SK-MEL-5 (cell line): ENCODE measurements at places on chromosomes 1 and 21.

- peak; percentile 81 for DNase-seq
Observed at GRCh38 chr21:37207441-37208009, 59.6 kb downstream of the VPS26C start.

DNA sequence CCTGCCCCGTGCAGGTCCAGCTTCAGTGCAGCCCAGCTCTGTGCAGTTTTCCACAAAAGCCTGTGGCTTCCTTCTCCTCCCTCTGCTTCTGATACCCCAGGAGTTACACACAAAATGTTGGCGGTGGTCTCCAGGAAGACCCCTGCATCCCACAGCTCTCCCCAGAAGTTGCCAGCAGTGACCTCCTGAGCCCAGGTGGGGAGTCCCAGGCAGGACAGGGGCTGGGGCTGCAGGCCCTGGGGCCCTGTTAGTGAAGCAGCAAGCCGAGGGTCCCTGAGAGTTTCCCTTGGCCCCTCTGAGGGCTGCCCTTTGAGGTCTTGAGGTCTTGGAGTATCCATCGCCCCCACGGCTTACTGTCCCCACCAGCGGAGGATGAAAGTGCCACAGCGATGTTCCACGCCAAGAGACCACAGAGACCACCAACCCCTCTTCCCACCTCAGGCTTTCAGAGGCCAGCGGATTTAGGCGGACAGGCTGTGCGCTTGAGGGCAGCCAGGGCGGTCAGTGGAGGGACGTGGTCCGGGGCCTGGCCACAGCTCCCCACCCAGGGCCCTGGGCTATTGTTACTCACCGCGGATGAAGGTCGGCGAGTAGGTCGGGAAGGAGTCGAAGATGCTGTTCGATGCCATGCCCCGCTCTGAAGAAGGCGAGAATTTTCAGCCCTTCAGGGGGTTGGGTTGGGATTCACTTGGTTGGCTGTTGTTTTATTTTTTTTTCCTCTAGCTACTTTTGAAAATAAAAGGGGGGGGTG, 34.0 kb upstream of the RUNX3 start:
- DNase-seq = no peak

- DNase-seq = no peak
Observed at GRCh38 chr1:207288315-207288714, 33.2 kb upstream of the CD55 start.

DNA sequence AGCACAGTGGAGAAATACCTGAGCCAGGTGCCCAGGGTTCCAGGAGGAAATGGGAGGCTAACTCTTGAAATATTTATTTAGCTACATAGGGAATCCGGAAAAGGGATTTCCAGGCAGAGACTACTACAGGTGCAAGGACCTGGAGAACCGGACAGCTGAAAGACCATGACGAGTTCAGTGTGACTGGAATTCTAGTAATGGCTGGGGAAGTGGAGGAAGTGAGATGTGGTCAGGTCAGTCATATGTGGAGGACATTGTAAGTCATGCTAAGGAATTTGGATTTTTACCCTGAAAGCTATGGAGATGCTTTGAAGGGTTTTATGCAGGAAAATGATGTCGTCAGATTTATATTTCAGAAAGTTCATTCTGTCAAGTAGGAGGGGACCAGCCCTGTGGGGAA, 1.8 kb downstream of the CAP1 start:
- no peak for DNase-seq

DNA sequence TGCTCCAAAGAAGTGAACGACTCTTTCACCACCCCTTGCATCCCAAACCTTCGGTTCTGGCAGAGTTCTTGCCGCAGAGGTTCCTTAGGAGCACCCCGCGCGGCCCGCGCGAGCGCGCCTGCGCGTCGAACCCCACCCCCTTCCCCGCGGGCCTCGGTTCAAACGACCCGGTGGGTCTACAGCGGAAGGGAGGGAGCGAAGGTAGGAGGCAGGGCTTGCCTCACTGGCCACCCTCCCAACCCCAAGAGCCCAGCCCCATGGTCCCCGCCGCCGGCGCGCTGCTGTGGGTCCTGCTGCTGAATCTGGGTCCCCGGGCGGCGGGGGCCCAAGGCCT, at the start of gene C1orf56:
Gene C1orf56, plus strand, starts transcription at position 161 of the 334 bp plus-strand sequence. Its CDS starts 97 bp downstream, at position 258.
- peak; percentile 74 for DNase-seq

DNA sequence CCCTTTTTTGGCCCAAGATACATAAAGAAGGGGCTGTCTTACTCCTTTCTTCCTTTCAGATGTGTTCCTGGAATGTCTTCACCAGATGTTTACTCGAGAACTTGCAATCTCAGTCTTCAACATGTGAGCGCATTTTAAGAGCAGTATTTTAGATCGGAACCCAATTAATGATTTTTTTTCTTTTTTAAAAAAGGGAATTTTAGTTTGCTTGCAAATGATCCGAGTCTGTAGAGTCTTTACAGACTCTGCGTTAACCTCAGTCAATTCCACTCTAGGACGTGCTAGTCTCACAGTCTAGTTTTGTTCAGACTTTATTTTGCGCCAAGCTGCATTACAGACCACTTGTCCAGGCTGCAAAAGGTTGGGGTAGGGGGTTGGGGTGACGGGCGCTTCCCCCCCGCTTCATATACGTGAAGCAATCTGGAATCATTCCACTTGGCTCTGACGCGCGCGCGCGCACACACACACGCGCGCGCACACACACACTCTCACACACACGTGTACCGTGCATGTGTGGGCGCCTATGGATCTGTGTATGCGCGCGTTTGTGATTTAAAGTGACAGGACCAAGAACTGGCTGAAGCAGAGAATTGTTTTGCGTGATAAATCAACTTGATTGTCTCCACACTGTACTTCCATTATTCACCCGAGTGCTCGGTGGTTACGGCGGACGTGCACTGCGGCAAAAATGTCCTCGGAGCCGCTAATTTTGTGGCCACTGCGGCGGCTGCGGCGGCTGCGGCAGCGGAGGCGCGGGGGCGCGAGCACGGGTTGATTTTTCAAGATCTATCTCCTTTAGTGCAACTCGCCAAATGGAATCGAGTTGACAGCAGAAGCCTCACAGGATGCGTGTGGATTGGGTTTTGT, 25.6 kb upstream of the NFIA start:
- peak; percentile 68 for DNase-seq

DNA sequence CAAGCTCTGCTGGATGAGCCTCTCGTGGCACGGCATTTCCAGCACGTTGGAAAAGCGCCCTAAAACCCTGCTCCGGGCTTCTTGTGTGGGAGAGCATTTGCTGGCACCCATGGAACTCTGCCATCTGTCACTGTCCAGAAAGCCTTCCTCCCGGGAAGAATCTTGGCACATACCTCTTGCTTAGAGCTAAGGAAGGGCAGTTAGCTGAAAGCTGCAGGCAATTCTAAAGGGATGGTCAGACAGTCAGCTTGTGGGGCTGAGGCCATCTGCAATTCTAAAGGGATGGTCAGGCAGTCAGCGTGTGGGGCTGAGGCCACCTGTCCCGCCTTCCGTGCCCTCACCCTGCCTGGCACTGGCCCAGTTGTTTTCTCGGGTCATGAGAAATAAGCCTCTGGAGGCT, 139.0 kb upstream of the TMEM51 start:
- DNase-seq = no peak

DNA sequence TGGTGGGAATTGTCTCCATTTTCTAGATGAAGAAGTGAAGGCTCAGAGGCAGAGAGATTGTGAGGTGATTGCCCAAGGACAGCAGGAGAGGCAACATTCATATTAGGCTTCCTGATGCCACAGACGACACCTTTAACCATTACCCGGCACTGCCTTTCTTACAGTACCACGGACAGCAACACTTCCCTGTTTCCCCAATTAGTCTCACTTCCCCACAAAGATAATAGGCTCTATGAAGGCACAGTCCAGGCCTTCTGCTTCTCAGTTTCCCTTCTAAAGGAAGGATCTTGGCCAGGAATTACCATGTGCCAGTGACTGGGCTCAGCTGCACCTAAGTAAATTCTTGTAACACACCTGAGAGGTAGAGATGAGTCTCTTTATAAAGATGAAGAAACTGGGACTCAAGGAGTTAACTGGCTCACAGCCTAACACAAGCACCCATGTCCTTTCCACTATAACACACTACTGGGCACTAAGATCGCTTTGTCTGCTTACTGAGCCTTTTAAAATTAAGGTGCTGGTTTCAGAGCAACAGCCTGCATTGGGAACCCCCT, 9.6 kb downstream of the IGSF9 start:
- no peak for DNase-seq

DNA sequence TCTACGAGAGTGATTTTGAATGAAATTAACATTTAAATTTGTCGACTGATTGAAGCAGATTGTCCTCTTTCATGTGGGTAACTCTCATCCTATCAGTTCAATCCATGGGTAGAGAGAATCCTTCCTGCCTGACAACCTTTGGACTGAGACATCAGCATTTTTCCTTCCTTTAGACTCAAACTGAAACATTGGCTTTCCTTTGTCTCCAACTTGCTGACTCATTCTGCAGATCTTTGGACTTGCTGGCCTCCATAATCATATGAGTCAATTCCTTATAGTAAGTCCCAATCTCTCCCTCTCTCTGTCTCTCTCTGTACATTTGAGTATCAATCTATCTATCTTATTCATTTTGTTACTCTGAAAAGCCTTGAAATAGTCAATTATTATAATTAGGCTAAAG, 416.7 kb downstream of the LRRIQ3 start:
- no peak for DNase-seq

- no peak for DNase-seq
Observed at GRCh38 chr1:163538667-163539066, 216.9 kb downstream of the NUF2 start.

- DNase-seq = no peak
Observed at GRCh38 chr1:27557596-27558340, 46.2 kb downstream of the AHDC1 start.

- no peak for DNase-seq
Observed at GRCh38 chr1:9150582-9151327, 21.9 kb upstream of the GPR157 start.

DNA sequence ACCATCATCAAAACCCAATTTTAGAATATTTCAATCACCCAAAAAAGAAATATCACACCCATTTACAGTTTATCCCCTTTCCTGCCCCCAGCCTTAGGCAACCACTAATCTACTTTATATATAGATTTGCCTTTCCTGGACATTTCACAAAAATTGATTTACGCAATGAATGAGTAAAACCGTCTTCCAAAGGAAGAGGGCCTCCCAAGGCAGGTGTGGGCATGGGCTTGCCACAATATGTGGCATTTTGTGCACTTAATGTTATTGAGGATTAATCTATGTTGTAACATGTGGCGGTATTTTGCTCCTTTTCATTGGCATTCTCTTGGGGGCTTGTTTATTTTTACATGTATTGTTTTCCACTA, 11.8 kb upstream of the BMP8B start:
- DNase-seq = no peak

GRCh38 chr1:114558544-114558943, 22.9 kb downstream of the BCAS2 start:
- DNase-seq = peak; percentile 48
